NCI-H1436 (cell line): ENCODE measurements at places on chromosomes 11 and 22.

- DNase-seq = no peak
Observed at GRCh38 chr11:93743291-93743690, 1.8 kb downstream of the C11orf54 start.

DNA sequence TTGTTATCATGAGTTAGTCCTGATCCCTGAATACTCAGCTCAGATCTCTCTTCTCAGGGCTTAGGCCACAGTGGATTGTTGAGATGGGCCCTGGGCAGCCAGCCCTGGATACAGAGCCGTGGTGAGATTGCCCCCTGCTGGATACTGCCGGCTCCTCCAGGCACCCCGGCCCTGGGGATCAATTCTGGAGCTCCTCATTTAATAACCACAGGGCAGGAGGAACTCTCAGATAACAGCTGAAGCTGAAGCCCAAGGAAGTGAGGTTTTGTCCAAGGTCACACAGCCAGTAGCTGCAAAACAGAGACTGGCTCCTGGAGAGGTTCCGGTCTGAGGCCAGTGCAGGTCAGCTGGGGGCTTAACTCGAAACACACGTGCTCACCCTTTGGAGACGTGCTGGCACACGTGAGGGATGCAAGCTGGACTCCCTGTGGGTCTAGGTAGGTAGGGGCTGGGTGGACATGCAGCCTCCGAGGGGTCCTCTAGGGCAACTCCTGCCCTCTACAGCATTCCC lies 16.0 kb downstream of the USH1C start:
- DNase-seq = peak; percentile 16

GRCh38 chr11:12088047-12088481 lies 22.3 kb upstream of the MICAL2 start:
- no peak for DNase-seq

DNA sequence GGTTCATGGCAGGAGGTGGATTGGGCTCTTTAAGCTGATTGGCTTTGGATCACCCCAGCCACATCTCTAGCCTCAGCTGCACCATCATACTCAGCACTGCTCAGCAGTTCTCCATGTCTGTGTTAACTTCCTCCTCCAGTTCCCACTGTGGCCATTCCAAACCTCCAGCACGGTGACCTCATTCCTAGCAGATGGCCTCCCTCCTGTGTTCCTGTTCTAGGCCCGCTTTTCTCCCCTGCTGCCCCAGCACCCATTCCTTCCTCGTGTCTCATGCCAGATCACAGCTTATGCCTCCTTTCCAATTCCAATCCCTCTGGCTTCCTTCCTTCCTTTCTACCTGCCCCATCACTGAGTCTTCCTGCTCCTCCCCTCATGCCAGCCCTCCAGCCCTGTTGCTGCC lies 96.1 kb downstream of the MICAL2 start:
- no peak for DNase-seq

GRCh38 chr11:45921561-45922424 lies 663 bp upstream of the LARGE2 start:
- DNase-seq = peak; percentile 59

- DNase-seq = no peak
Observed at GRCh38 chr11:74307434-74307833, 4.0 kb downstream of the P4HA3 start.

DNA sequence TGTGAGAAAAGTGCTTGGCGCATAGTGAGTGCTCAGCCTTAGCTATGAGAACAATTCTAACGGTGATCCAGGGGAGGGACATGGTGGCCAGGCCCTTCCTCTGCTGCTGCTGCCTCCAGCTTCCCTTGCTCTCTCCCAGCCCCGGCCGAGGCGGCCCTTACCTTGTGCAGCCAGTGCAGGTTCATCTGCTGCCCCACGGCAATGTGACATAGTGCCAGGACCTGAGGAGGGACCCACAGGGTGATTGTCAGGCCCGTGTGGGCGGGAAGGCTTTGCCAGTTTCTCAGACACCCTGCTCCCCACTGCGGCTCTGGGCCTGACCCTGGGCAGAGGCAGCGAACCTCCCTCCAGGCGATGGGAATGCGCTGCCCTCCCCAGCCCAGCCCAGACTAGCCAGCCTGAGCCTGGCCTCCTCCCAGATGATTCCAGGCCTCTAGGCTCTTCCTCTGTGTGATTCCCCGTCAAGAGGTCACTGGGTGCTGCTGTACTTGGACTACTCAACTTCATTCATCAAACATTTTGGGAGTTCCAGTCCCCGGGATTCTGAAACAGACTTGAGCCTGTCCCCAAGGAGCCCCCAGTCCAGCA lies 23.7 kb upstream of the KLHL35 start:
- DNase-seq = no peak

GRCh38 chr22:45885171-45885840 lies 91.7 kb downstream of the WNT7B start:
- no peak for DNase-seq

DNA sequence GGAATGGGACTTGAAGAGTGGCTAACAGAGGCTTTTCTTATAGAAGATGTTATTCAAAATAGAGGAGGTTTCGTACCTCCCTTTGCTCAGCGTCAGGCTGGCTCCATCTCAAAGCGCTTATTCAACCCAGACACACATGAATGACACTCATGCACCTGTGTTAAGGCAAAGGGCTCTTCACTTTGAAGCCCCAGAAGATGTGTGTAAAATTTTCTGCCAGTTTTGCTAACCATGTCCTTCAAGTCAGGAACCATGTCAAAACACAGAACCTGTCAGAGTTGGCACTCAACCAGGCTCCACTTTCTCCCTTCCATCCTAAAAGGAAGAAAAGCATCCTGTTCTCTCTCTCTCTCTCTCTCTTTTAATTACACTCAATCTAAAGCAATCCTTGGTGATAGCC lies 352.8 kb upstream of the NARS2 start:
- no peak for DNase-seq

- no peak for DNase-seq
Observed at GRCh38 chr22:43508489-43508888, 96.7 kb downstream of the MPPED1 start.

GRCh38 chr11:119474682-119475596 lies 52.0 kb upstream of the THY1 start:
- DNase-seq = peak; percentile 63

GRCh38 chr22:35312198-35313059 lies 12.7 kb downstream of the TOM1 start:
- no peak for DNase-seq
